NCI-H187 (cell line): ENCODE measurements at places on chromosomes 1 and 21.

DNA sequence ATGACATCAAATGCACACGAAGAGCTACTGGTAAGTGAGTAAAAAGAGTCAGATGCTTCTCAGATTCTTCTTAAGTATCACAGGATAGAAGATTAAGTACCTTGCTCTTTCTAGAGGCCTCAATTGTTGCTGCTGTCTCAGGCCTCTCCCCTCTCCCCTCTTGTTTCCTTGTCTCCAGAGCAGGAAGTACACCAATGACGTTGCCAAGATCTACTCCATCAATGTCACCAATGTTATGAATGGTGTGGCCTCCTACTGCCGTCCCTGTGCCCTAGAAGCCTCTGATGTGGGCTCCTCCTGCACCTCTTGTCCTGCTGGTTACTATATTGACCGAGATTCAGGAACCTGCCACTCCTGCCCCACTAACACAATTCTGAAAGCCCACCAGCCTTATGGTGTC is 21.3 kb upstream of the SARS1 start:
- DNase-seq: no peak

DNA sequence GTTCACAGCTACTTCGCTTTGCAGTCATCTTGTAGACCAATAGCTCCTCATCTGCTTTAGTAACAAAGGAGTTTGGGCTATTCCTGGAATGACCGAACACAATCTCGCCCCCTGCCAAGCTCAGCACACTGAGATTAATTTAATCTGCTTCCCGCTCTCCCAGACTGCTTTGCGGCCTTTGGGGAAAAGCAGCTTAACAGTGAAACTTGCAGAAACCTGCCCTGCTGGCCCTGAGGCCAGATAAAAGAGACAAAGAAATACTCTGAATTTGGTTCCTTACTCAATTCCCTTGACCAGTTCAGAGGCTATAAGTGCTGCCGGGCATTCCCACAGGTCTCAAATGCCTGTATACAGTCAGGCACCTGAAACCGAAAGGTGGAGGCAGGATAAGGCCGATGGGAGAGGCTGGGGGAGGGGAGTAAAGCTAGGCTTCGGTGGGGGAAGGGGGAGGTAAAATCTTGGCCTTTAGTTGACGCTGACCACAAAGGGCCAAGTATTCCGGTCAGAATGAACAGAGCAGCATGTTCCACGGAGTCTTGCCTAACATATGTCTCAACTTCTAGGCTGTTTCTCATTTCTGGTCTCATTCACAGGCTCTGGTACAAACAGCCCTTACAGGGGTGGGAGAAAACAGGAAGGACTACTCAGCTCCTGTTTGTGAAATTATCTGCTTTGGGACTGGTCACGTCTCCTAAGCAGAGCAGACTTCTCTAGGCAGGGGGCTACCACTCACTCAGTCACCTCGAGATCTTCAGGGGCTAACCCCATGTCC is 17.7 kb upstream of the A3GALT2 start:
- no peak for DNase-seq

DNA sequence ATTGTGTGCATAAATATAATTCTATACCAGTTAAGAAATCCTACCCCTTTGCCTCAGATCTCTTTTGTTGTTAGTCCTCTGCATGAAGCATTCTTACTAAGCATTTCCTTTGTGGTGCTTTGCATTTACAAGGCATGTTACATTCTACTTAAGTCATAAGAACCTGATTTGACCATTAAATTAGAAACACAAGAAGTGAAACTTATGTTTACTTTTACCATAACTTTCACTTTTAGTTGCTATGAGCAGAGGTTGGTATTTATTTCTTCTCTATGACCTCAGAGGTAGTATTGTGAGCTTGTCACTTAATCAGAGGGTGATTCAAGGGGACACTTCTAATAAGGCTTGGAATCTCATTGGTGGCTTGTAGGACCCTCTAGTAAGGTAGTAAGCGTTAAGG is 9.0 kb downstream of the FAM20B start:
- DNase-seq: no peak

DNA sequence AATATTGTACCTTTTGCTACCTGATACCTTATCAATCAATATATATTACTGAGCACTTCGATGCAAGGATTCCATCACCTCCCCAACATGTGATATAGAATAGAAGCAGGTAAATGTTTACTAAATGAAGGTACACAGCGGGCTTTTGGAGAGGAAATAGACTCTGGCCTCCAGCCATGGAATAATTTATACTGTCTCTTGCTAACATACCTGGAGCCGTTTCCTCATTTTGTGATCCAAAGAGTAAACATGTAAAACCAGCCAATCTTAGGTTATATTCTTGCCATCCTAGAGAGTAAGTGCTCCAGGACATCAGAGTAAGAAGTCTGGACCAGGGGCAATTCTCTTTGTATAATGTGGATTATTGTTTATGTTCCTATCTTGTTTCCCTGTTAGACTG is 39.4 kb downstream of the NDUFS5 start:
- DNase-seq: no peak

DNA sequence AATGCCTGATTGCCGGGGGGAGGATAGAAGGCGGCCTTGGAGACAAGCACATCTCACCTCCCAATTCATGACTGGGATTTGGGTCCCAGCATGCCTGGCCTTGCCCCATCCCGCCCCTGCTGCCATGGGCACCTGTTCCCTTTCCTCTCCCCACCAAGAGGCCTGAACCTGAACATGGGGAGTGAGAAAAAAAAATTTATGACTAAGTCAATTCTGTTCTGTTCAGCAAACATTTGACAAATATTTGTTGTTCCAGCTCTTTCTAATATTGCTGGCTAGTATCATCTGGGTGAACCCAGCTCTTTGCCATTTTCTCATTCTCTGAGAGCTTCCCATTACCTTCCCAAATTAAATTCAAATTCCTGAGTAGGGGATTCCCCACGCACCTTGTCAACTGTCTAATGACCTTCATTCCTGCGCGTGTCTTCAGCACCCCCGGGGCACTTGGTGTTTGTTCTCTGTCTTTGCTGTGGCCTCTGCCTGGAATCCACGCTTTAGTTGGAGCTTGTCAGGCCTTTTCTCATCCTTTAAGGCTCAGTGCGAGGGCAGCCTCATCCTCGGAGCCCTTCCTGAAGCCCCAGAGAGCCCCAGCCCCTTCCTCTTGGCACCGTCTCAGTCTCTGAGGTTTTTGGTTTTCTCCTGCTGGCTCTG is 42.8 kb downstream of the ARHGEF10L start:
- no peak for DNase-seq
